ENCODE measurements at places on chromosomes 13 and 19.

DNA sequence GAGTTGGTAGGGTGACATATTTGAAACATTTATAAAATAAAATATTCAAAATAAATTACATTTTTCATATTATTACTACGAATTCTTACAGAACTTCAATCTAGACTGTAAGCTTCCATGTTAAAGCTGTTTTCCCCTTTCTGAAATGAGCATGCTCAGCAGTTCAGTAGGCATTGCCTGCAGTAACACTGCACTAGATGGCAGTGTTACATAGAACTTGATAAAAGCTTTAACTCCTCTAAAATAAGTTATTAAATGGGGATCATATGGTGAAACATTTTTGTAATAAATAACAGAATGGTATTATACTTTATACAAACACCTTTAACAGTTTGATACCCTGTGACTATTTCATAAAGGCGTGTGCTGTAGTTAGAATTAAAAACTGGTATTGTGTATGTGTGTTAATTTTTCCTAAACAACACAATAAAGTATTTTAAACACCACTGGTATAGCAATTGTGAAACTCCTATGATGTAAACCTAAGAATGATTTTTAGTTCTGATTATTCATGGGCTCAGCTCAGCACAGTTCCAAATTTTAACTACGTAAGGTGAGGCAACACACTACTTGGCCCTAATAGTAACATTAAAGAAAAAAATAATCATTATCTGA is 11.6 kb upstream of the GPR18 start:
- no peak for DNase-seq

DNA sequence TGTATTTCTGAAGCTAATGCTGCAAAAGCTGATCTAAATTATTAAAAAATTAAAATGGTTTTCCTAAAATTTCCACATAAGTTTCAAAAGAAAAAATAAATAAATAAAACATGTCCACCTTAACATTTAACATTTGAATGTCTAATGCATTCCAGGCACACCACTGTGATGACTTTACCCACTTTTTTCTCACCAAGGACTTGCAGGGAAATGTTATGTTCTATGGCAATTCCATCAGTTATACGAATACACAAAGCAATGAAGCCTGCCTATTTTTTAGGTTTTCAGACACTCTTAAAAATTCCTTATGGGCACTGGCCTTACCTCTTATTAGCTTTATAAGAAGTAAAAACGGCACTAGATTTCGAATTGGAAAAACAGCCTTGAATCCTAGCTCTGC is 10.2 kb downstream of the TSC22D1 start:
- DNase-seq, result no peak

GRCh38 chr13:41916173-41916954 is 44.5 kb downstream of the VWA8 start:
- DNase-seq, result no peak

- DNase-seq, result no peak
Observed at GRCh38 chr13:84263354-84264069, 381.2 kb upstream of the SLITRK1 start.

- DNase-seq, result no peak
Observed at GRCh38 chr19:38819231-38819920, 6.6 kb upstream of the LGALS4 start.

DNA sequence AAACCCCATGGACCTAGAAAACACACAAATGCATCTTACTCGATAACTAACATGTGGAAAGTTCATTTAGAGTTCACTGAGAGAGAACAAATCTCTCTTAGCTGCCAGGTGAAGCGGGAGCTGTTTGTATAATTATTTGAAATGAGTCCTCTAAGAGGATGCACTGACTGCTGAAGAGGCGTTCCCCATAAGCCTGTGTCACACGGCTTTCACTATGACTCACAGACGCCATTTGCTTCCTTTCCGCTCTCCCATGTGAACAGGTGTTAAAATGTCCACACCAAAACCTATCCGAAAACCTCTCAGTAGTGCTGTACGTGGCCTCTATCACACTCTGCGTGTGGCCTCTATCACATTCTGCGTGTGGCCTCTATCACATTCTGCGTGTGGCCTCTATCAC is 101.8 kb downstream of the SOX1 start:
- DNase-seq, result no peak

GRCh38 chr13:49459580-49459979 is 15.5 kb downstream of the SETDB2 start:
- no peak for DNase-seq

DNA sequence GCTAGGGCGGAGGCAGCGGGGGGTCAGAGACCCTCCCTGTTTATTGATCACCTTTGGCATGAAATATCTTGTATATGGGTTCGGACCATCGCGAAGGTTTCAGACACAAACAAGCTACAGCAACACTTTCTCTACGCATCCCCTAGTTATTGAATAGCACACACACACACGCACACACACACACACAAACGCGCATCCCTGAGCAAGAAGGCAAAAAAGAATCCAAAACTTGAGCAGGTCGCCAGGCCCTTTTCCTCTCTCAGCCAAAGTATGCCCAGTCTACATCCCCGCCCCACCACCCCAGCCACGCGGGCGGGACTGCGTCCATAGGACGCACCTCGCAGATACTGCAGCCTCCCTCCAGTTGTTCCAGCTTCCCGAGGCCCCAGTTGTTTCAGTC is 16.0 kb downstream of the POU4F1 start:
- DNase-seq, result no peak

DNA sequence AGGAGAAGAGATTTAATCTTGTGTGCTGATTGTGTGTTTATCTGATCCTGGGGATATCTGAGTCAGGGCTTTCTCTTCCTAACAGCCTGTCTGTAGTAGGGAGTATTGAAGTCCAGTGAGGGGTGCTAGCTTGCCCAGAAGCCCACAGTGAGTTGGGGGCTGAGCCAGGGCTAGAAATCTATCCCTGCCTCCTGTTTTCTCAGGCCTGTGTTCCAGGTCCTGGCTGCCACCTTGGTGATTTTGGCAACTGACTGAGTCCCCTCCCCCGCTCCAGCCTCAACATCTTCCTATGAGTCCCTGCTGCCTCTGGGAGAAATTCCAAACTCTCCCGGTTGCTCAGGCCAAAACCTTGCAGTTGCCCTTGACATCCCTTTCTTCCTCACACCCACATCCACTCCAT is 7.7 kb upstream of the NOVA2 start:
- DNase-seq, result no peak

DNA sequence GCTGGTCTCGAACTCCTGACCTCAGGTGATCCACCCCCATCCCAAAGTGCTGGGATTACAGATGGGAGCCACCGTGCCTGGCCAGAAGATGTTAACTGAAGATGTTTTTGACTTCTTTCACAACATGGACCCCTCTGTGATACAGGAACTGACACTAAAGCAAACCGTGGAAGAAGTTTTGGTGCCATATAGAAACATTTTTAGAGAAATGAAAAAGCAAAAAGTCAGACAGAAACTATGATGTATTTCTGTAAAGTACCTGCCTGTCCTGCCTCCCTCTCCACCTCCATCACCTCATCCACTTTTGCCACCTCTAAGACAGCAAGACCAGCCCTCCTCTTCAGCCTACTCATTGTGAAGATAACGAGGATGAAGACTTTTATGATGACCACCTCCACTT is 11.3 kb downstream of the FBXO27 start:
- DNase-seq, result no peak

DNA sequence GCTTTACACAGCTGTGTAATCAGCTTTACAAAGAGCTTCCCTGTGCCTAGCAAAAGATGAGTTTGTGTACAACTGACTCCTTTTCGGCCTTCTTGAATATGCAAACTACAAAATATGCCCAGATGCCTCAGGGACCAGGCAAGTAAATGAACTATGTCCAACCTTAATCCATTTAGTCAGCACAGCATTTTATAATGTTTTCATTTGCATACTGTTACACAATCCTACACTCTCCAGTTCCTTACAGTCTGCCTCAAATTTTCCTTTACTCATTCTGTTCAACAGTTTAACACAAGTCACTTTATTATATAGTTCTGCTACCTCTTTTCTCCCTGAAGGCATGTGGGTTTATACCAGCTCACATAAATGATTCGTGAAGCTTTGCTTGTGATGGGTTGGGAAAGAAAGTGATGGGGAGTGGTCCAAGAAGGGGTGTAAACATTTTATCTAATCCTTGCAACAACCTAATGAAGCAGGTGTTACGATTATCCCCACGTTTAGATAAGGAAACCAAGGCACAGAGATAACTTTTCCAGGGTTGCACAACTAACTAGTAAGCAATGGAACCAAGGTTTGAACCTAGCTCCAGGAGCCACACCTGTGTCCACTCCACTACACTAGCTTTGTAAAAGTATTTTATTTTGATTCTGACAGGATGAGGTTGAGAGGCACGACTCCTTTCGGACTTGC is 3.3 kb upstream of the USP12 start:
- no peak for DNase-seq

- no peak for DNase-seq
Observed at GRCh38 chr19:44592451-44592890, 20.9 kb upstream of the IGSF23 start.

DNA sequence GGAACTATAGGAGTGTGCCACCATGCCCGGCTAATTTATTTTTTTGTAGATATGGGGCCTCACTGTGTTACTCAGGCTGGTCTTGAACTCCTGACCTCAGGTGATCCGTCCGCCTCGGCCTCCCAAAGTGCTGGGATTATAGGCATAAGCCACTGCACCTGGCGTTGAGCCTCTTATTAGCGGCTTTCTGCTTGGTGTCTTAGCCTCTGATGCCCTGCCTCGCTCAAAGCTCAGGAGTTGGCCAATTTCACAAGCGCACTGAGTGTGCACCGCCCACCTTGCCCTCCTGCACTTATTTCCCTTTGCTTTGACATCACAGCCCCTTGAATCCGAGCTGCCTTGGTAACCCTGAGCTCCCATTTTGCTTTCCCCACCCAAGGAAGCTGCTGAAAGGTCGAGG is 10.1 kb downstream of the YIPF2 start:
- no peak for DNase-seq

GRCh38 chr13:107035778-107036177 is 467.8 kb upstream of the ARGLU1 start:
- no peak for DNase-seq

DNA sequence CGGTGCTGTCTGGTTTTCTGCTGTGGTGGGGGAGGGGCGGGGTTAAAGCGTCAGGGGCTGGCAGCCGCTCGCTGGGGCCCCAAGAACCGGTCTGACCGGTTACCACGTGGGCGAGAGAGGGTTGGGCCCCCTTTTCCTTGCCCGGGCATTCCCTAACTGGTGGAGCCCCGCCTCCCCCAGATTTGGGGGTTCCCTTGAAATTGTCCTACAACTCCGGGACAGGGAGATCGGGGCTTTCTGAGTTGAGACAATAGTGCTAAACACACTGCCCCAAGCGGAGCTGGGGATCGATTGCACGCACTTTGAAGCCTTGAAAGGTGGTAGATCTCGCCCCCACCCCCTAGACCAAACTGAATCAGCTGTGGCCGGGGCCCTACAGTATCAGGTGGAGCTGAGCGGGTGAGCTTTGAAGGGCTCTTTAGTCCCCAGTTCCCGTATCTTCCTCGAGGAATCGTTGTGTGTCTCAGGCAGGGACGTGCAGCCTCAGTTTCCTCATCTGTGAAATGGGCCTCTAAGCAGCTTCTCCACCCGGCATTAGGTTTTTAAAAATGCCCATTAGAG is 4.8 kb downstream of the IER2 start:
- no peak for DNase-seq

GRCh38 chr13:44153496-44153895 is 220.1 kb upstream of the SERP2 start:
- DNase-seq, result no peak
